ENCODE measurements at places on chromosomes 1 and 21.

DNA sequence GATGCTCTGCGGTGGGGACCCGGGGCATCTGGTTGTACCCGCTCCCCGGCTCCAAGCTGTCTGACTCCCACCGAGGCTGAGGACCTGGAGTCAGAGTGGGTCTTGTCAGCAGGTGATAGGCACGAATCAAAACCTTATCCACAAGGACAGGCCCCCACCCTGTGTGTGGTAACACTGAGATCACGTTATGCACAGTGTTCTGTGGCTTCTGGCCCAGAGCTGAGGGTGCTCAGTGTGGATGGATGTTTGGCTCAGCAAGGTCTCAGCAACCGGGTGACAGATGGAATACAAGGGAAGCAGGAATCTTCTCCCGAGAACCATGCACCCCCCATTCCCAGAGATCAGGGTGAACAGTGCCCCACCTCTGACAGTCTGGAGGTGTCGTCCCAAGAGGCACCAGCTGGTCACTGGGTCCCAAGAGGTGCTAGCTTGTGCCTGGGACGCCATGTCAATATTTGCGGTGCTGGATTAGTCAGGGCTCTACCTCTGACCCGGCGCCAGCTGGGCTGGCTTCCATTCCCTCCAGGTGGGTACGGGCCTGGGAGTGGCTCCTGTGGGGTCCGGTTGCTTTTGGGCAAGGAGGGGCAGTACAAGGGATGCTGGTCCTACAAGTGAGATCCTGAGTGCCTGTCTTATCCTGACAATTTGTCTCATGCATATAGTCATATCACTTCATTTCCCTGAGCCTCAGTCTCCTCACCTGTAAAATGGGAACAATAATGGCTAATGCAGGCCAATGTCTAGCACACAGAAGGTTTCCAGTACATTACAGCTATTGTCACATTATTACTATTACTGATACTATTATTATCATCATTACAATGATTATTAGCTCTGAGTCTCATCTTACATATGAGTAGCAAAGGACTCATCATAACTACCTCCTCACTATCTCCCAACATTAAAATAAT lies 957 bp downstream of the CAPN9 start:
- DNase-seq = no peak

DNA sequence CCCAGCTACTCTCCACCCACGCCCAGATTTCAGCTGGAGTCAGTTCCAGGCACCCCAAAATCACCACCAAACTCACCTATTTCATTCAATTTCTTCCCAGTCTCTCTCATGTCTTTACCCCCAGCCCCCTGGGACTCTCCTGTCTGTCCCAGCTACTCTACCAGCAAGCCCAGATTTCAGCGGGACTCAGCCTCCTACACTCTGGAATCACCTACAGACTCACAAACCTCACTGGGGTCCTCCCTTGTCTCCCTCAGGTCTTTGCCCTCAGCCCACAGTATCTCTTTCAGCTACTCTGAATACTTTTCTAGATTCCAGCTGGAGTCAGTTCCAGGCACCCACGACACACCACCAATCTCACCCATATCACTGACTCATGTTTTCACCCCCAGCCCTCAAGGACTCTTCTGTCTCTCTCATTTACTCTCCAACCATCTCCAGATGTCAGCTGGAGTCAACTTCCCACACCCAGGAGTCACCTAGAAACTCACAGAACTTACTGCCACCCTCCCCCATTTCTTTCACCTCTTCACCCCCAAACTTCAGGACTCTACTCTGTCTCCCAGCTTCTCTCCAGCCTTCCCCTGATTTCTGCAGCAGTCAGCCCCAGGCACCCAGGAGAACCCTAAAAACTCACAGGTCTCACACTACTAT lies 1529.3 kb upstream of the TPTE start:
- DNase-seq = no peak

GRCh38 chr1:36199934-36200741 lies 24.1 kb upstream of the THRAP3 start:
- DNase-seq = no peak

GRCh38 chr1:22257290-22258275 lies 114.7 kb upstream of the WNT4 start:
- no peak for DNase-seq

DNA sequence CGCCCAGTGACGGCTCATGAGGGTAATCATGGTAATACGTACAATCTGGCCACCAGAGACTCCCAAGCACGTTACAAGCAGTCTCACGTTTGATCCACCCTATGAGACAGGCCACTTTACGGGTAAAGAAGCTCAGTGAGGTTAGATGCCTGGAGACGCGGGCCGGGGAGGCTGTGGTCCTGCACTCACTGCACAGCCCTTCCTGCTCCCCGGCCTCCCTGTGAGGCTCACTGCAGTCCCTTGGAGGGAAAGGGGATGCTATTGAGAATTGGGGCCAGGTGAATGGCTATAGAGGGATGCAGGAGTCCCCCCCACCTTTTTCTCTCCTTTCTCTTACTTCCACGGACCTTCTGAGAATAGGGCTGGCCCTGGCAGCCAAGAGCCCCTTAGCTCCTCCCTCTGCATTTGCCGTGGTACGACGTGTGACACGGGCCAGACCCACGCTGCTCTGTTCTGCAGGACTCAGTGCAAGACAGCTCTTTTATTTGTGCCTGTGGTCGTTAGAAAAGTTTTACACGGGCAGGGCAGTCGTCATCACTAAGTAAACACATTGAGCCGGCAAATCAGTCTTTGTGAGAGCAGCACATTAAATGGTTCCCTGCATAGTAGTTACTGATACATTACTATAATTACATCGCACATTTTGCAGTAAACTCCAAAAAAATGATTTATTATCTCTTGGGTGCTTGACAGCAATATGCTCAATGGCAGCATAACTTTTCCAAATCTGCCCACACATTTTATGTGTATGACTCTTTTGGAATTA lies 18.8 kb downstream of the KIF26B start:
- DNase-seq = no peak

DNA sequence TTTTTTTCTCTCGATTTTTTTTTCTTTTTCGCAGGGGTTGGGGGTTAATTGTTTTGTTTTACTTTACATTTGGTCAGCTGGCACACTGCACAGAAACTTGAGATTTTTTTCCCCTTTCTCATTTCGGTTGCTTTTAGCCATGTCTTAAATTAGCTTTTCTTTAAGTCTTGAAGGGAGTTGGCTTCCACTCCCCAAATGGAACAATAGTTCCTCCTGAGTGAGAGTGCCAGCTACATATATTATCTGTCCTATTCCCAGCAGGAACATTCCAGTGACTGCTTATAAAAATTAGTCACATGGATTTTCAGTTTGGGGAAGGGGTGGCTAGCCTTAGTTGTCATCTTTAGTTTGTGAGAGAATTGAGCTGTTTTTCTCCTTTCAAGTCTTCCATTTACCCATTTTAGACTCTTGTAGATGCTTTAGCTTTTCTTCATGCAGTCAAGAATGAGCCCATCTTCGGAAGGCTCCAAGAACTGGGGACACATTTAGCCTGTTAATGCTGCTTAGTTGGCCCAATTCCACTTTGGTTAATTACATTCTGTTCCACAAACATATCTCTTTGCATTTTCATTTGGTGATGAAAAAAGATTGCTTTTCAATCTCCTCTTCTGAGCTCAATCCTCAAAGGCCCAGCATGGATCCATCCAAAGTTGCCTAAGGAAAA lies 510.1 kb upstream of the CXADR start:
- no peak for DNase-seq

- no peak for DNase-seq
These were observed 43.4 kb downstream of the AHDC1 start for GRCh38 chr1:27560268-27561123.

GRCh38 chr21:42513151-42513984 lies at the start of gene SLC37A1:
TSS of gene SLC37A1 (plus strand) at chr21:42513852. CDS start at chr21:42518455, 4,603 bp downstream.
- DNase-seq = no peak

DNA sequence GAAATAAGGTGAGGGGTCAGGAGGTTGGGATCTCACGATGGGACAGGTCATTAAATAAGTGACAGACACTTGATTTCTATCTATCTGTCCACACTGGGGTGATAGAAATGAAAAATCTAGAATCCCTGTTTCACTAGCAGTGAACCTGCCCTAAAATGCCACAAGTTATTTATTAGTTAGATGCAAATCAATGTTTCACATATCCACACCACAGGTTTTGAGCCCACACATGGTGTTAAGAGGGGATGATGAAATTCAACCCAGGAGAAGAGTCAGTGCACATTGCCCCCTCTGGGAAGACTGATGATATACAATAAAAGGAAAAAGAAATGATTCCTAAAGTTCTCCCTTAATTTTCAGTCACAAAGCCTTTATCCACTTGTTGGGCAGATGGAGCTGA lies 10.1 kb upstream of the NTPCR start:
- DNase-seq = no peak

DNA sequence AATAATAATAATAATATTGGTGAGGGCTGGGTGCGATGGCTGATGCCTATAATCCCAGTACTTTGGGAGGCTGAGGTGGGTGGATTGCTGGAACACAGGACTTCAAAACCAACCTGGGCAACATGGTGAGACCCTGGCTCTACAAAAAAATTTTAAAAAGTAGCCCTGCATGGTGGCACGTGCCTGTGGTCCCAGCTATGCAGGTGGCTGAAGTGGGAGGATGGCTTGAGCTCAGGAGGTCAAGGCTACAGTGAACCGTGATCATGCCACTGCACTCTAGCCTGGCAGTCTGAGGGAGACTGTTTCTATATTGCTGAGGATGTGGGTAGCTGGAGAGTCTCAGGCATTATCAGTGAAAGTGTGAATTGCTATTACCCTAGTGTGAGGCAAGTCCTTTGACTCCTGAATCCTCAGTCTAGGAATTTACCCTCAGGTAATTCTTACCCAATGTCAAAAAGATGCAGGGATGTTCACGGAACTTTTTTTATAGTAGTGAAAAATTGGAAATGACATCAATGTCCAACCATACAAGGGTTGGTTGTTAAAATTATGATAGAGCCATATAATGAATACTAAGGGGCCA lies 61.8 kb upstream of the RPL11 start:
- no peak for DNase-seq

- no peak for DNase-seq
These were observed 14.3 kb upstream of the SKI start for GRCh38 chr1:2213576-2214505.

- peak; percentile 56 for DNase-seq
These were observed 52.0 kb downstream of the SLC9A1 start for GRCh38 chr1:27102707-27103468.

- DNase-seq = no peak
These were observed 39.5 kb downstream of the RNF115 start for GRCh38 chr1:145784409-145784808.

GRCh38 chr1:171742577-171742922 lies 685 bp upstream of the VAMP4 start:
- peak; percentile 13 for DNase-seq

DNA sequence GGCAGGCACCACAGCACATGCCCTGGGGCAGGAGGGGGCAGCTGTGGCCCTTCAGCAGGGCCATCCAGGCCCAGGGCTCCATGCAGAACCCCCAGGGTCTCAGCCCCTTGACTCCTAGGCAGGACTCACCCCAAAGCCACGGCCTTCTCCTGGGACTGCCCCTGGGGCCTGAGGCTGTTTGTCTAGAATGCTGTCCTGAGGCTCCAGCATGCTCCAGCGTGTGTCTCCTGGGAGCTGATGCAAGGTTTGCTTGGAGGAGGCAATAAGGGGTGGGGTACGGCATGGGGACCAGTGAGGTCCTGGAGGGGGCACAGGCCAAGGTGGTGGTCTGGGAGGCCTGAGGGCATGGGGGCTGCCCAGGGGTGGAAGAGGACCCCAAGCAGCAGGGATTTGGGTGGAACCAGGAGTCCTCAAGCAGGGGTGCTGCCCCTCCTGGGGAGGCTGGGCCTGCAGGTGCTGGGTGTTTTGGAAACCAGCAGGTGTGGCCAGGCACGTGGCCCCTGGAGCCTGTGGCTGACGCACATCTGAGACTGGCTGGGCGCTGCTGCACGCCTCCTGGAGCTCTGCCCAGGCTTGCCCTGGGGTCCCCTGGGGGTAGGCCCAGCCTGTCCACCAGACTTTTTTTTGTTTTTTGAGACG lies 7.8 kb upstream of the CALML6 start:
- DNase-seq = no peak

- no peak for DNase-seq
These were observed 230.0 kb downstream of the COP1 start for GRCh38 chr1:175976865-175977642.

GRCh38 chr1:228827019-228827418 lies 91.7 kb downstream of the RHOU start:
- DNase-seq = no peak

DNA sequence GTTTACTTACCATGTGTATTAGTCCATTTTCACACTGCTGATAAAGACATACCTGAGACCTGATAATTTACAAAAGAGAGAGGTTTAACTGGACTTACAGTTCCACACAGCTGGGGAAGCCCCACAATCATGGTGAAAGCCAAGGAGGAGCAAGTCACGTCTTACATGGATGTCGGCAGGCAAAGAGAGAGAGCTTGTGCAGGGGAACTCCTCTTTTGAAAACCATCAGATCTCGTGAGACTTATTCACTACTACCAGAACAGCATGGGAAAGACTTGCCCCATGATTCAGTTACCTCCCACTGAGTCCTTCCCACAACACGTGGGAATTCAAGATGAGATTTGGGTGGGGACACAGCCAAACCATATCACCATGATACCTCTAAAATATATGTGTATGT lies 39.3 kb upstream of the ERRFI1 start:
- no peak for DNase-seq

DNA sequence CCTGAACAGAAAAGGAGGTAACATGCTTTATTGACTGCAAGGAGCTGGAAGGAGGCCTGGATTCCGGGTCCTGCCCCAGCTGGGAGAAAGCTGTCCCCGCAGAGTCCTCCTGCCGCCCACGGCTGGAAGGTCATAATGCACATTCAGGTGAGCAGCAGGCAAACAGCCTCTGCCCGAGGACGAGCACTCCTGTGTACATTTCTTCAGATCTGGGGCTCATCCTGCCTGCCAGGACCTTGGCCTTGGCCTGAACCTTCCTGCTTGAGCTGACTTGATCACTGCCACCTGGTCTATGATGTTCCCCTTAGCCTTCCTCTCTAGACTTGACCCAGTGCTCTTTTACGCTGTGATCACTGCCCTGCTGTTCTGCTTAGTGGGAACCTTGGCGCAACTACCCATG lies 17.9 kb upstream of the ZNF436 start:
- no peak for DNase-seq

DNA sequence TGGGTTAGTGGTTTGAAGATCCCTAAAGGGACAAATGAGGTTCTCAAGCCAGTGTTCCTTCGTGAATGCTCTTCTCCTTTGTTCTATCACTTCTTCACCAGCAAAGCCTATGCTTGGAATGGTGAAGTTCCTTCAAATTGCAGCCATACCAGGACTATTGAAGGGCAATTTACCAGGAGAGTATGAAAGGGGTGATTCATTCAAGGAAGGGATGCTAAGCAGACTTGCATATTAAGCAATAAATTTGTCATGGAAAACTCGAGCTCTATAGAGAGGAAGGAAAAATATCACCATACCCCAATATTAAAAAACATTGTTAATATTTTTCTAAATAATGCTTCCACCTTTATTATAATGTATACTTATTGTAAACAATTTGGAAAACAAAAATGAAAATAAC lies 9.3 kb upstream of the TSNAX start:
- DNase-seq = no peak

- DNase-seq = no peak
These were observed 12.8 kb upstream of the ZSCAN20 start for GRCh38 chr1:33459691-33460090.

DNA sequence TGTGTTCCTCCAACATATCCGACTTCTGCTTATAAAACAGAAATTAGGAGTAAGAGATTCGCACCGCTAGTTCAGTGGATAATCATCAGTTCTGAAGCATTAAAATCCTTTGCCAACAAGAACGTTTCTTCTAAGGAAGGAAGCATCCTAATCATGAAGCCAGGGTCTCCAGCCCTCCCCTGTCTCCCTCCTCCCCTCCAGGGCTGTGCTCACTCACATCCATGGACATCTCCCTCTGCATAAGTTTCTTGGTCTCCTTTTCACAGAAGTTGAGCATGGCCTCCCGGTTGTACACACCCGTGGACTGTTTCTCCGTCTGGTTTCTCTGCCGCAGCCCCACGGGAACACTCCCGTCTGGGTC lies 505 bp downstream of the LMOD1 start:
- no peak for DNase-seq
